CD4-positive, alpha-beta T cell treated with Interferon alpha-2 for 1 hour (primary cell): ENCODE measurements at places on chromosomes 3 and 15.

DNA sequence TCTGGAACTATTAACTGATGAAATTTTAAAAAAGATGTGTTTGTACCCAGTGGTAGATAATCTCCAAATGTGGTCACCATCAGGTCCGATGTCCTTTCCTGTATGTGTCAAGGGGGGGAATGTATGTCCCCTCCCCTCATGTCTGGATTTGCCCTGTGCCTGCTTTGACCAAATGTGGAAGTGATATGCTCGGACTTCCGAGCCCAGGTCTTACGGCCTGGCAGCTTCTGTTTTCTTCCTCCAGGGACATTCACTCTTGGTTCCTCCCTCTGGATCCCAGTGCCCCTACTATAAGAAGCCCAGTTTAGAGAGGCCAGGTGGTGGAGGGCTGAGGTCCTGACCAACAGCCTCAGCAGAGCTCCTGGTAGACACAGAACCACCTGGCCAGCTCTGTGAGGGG is 75.5 kb downstream of the CCR1 start:
- DNase-seq: no peak

- no peak for DNase-seq
Observed at GRCh38 chr15:65641768-65642475, 20.2 kb downstream of the SLC24A1 start.

GRCh38 chr3:71392251-71392650 is 191.3 kb downstream of the FOXP1 start:
- DNase-seq: no peak

DNA sequence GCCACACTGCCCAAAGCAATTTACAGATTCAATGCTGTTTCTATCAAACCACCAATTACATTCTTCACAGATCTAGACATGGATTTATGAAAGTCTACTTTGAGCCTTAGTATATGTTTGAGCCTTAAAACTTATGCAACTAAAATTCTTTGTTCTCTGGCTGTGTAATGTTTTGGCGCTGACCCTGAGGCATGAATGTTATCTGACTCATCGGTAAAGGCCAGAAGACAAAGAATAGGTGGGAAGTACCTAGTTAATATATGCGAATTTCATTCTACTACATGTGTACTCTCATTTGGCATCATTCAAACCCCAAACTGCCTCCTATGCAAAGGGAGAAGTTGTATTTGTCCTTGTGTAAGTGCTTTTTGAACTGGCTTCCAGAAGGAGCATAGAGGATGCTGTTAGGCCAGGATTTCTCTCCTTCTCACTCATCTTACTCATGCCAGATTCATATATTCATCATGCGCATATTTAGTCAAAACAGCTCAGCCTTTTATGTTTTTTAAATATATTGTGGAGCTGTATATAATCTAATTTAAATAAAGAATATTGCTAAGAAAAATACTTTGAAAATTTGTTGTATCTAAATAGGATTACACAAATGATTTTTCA is 204.2 kb downstream of the NFKBIZ start:
- no peak for DNase-seq

GRCh38 chr15:62068071-62068809 is 1.5 kb downstream of the C2CD4A start:
- DNase-seq: peak; percentile 24

DNA sequence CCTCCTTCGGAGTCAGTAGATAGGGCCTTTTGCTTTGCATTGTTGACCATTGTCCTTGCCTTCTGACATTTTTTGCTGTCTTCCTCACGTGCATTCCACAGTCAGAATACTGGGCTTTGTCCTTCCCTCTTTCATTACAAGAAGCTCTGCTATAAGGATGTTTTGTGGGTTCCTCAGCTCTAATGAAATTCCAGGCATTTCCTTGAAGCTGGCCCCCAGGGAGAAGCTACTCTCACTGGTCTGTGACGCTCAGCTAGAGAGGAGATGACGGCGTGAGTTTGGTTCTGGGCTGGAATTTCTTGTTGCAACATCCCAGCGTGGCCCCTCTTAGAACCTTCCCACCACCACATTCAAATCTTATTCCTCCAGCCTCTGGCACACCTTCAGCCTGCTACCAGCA is 210.2 kb downstream of the TJP1 start:
- no peak for DNase-seq

GRCh38 chr3:106032479-106032878 is 163.7 kb upstream of the CBLB start:
- no peak for DNase-seq

- no peak for DNase-seq
Observed at GRCh38 chr3:175015056-175015635, 156.0 kb downstream of the NAALADL2 start.

- DNase-seq: no peak
Observed at GRCh38 chr15:57201578-57201977, 174.7 kb upstream of the CGNL1 start.

DNA sequence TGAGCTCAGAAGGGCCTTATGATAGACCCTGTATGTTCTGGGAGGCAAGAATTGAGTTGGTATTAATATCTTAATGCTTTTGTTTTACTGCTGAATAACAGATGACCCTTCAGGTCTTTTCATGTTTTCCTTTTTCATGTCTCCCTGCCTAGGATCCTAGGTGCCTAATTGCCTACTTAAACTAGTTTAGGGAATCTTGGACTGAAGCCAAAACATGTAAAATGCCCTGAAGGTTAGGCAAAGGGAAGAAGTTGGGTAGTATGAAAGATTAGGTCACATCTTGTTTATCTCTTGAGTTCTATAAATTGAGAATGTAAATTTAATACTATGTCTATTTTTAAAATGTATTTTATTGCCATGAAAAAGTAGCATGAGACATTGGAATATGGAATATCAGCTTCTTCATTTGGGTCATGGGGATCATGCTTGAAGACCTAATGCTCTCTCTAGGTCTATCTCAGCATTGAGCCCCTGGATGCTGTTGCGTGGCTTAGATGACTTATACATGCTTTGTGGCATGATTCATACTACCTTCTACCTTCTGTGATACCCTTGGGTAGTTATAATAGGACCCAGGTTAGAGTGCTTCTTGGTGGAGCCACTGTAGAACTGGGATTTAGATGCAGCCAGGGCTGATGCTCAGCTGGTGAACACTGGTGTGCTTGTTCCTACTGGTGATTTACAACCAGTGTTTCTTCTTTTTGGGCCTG is 26.4 kb downstream of the RBM6 start:
- DNase-seq: no peak

- no peak for DNase-seq
Observed at GRCh38 chr15:66481107-66481856, 16.3 kb downstream of the SNAPC5 start.

DNA sequence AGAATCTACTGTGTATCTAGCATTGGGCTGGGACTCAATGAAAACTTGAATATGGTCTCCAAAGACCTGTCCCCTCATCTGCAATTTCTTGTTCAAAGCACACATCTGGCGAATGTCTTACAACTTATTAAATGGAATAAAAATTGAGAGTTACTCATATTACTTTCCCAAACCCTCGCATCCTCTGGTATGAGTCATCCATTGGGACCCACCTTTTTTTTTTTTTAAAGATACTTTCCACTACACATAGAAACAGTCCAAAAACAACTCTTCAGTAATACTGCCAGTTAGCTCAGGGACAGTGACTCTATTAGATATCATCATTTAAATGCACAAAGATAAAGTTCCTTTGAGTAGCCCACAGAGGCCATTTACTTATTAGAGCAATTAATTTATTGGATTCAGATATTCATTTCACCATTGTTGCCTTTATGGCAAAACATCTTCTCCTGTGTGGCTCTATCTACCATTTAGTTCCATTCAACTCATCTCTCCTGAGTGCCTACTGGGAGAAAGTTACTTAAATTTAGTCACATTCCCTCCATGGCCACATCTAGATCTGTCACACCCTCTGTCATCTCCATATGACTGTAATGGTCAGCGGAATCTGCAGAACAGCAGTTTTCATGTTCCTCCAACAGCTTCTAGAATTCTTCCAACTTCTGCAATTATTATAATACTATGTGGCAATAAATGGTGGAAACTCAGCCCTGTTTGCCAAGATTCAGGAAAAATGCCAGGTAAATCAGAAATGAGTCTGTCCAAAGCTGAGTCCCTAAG is 77.9 kb upstream of the ARHGEF3 start:
- no peak for DNase-seq

DNA sequence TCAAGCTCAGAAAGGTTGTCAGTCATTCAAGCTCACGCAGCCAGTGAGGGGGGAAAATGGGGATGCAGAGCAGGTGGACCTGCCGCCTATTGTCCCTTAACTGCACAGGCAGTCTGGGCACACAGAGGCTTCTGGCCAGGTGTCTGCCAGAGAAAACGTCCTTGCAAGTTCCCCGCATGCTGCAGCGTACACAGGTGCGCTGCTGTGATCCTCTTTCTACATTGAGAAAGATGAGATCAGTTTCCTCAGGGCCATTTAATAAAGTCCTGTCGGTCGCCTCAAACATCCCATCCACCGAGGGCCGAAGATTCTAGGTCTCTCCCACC is 445 bp upstream of the TSEN2 start:
- DNase-seq: no peak

- no peak for DNase-seq
Observed at GRCh38 chr15:92043283-92043682, 189.8 kb downstream of the SLCO3A1 start.

DNA sequence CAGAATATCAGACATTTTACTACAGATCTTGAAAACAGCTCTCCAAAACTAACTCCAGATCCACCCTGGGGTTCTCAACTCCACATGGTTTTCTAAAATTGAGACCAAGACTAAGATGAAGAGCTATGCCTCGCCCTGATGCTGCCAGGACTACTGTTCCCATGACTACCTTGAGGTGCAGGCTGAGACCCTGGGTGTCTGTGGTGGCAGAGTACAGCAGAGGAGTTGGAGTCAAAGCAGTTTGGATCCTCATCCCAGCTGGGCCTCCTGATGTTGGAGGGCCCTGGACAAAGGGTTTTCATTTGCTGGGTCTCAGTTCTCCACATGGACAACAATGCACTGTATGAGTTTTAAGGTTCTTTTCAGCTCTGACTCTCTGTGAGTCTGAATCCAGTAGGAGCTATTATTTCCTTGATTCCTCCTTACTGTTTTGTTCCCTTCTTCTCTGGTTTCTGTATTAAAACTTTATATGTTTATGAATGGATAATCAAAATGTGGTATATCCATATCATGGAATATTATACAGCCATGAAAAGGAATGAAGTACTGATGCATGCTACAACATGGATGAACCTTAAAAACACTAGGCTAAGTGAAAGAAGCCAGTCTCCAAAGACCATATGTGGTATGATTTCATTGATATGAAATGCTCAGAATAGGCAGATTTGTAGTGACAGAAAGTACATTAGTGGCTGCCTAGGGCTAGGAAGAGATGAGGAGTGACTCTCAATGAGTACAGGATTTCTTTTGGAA is 93.0 kb downstream of the CPN2 start:
- no peak for DNase-seq

DNA sequence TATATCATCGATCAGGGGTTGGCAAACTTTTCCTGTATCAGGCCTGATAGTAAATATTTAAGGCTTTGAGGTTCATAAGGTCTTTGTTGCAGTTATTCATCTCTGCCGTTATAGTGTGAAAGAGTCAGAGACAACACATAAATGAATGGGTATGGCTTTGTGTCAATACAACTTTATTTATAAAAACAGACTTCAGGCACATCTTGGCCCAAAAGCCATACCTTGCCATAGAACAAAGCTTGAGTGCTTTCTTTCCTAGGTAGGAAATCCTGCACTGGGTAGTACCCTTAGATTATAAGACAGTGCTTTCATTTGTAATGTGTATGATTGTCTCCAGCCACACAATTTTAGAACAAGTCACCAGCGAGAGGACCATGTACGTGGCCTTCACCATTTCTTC is 58.9 kb upstream of the MAGI1 start:
- DNase-seq: no peak

DNA sequence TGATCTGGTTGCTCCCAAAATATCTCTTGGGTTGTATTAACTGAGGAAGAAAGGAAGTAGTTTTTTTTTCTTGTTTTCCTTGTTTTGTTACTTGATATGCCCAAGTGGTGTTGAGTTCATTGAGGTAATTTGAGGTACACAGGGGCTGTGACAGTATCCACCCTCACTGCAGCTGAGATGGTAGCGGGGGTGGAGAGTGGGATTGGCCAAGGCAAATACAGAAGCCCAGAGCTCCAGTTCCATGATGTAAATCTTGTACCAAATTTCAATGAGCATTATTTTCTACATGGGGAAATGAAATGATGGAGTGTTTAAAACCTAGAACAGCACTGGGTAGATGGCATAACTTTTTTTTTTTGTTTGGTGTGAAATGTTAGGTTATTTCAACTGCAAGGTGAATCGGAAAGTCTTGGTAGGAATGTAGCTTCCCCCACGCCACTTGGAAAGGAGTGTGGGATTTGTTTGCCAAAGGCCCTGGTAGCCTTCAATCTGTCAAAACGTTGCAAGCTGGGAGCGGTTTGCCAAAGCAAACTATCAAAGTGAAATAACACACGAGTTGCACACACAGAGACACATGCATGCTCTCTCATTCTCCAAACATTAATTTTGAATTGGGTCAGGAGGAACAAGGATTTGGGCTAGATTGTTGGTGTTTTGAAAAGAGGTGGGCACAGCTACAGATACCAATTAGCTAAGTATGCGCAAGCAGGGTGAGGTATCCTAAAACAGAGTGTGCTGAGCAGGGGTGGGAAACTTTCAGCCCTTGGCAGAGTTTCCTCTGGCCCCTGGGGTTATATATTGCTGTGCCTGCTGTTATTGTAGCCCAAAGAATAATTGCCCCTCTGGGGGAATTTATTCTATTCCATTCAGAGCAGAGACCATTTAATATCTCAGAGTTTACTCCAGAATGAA is 34.6 kb downstream of the THSD4 start:
- DNase-seq: no peak

DNA sequence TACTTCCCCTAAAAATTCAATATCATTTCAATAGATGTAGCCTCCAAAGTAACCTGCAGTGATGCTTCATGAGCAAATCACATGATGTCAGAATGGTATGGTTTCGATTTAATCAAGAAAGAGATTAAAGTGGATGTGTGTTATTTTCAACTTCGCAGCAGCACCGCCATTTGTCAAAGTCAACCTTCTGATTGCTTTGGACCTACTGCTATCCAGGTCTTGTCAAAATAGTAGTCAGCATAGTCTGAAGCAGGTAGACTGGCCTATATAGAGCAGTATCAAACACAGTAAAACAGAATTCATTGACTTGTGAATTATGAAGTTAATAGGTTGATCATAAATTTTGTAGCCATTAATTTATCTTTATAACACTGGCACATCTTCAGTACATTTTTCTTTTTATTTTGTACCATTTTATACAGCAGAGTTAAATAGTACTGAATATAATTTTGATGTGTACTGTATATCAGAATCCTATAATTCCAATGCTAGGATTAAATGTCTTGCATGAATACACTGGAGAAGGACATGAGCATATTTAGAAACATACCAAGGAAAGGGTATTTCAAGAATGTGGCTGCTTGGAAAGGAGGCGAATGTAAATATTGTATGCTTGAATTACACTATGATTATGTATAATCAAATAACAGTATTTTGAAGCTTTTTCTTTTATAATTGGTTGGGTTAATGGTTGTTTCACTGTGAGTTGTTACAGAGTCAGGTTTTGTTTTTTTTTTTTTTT is 79.6 kb downstream of the CDIN1 start:
- DNase-seq: no peak

DNA sequence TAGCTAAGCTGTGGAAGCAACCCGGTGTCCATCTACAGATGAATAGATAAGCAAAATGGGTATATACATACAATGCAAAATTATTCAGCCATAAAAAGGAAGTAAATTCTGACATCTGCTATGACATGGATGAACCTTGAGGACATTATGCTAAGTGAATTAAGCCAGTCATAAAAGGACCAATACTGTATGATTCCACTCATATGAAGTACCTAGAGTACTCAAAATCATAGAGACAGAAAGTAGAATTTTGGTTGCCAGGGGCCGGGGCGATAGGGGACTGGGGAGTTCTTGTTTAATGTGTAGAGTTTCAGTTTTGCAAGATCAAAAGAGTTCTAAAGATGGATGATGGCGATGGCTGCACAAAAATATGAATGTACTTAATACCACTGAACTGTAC is 10.3 kb downstream of the EID1 start:
- no peak for DNase-seq
